ENCODE measurements at places on chromosomes 2 and 18.
A peak's percentile ranks its signal among the peaks of the same experiment; 100 is the strongest.

GRCh38 chr2:241867776-241868420 is 1.6 kb upstream of the RTP5 start:
- DNase-seq, result no peak

- DNase-seq, result peak; percentile 14
Measured at GRCh38 chr2:132560562-132560961, 109.4 kb downstream of the LYPD1 start.

- DNase-seq, result no peak
Measured at GRCh38 chr2:222797261-222797660, 63.6 kb upstream of the ACSL3 start.

DNA sequence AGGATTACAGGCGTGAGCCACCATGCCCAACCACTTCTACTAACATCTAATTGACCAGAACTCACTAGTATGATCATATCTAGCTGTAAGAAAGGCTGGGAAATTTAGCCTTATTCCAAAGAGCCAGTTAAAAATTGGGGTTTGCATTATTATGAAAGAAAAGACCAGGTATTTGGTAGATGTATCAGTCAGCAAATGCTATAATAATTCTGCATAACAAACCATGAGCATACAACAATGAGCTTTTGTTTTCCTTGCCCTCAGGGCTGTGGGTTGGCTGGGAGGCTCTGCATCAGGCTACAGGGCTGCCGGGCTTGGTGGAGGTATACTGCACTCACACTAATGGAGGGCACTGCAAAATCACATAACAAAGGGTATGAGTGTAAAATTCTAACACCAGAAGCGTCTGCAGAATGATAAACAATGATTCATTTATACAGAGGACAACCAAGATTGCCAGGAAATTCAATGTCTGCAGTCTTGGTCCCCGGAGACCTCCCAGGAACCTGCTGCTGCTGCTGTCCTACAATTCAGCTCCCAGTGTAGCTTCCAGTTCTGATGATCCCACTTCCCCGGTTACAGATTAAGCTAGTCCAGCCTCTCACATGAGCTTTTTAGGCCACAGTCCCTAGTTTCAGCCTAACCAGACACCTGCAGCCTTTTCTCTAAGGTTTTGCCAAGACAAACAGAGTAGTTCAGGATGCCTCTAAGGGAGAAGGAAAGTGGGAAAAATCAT is 32.2 kb upstream of the ST3GAL5 start:
- no peak for DNase-seq

GRCh38 chr2:38533180-38533579 is 69.5 kb downstream of the HNRNPLL start:
- DNase-seq, result no peak

DNA sequence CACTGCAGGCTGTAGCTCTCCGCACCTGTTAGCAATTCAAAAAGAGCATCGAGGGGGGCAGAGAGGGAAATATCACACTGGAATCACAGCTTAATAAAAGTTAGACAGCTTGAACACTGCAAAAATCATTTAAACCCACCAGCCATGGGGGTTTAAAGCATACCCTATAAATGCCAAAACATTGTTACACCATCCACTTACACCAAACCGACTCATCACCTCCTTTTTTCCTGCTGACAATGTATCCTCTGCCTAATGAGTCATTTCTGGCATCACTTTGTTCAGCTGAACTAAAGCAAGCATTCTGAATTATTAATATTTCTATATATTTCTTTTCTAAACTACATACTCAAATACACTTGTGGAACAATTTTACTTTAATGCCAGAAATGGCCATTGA is 21.6 kb downstream of the MC4R start:
- DNase-seq, result no peak

DNA sequence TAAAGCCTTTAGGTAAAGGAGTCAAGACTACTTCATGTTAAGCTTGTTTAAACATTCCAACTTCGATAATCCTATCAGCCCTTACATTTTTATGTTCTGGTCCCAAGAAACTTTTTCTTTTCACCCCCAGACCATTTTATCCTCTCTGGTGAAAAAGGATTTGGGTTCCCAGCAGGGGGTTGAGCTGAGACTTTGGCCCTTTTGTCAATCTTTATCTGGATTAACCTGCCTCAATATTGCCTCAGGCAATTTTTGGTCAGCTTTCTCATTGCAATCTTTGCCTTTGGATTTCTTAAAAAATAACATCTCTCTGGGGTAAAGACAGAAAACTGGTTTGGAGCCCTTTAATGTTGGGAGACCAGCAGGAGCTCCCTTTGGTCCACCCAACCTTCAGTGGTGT is 33.9 kb upstream of the CSRNP3 start:
- no peak for DNase-seq

DNA sequence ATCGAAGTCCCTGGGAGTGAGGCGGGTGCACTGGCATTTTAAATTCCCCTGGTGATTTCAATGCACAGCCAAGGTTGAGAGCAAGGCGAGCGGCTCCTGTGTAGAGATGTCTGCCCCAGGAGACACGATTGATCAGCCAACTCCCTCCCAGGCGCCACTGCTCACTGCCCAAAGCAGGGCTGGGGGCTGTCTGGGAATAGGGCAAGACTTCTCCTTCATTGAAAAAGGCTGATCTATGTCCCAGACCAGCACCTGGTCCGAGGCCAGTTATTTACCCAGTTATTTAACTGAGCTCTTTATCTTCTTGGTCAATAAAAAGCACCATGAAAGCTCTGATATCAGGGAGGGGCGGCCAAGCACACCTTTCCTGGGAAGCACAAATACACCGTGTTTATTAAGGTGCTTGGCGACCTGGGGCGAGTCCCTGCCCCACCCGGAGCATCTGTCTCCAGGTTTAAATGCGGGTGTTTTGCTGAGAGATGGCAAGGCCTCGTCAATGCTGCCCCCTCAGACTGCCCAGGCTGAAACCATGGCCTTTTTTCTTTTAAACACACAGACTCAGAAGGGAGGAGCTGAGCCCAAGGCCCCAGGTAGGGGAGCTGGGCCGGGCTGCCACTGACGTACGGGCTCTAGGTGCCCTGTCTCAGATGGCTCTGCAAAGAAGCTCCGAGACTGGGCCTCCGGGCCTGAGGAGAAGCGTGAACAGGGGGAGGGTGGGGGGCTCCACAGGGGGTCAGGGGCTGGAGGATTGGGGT is 73.9 kb upstream of the HPCAL1 start:
- no peak for DNase-seq

GRCh38 chr2:29108225-29108624 is 7.0 kb upstream of the CLIP4 start:
- DNase-seq, result peak; percentile 97

Measured in mammary epithelial cell (primary cell).